ENCODE measurements at places on chromosomes 1 and 21. TPM values are rescaled to one million over a fixed set of nuclear protein-coding genes. Genes with fewer than 3 reads are reported as not detected.

- no peak for DNase-seq
Observed at GRCh38 chr1:61403679-61404596, 321.0 kb downstream of the TM2D1 start.

GRCh38 chr1:30378991-30379581 lies 344.3 kb downstream of the MATN1 start:
- peak; percentile 53 for DNase-seq

ACKR1 gene
- 17.9 TPM for total RNA-seq

DIO1 gene
- total RNA-seq = not detected
